ENCODE measurements at places on chromosomes 7 and 10.

DNA sequence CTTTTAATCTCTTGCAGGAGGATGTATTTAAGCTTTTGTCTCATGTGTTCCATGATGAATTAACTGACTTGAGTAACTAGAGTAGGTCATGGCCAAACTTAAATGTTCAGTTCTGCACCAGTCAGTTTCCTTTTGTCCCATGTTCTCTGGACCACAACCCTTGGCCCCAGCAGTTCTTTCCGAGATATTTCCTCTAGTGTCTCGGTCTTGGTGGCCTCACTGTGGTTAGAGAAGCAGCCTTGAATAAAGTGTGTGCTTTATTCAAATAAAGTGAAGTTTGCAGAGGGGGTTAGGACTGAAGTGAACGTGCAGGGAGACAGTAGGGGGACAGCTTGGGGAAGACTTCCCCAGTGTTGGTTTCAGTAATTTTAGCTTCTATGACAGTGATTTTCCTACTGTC lies 9.3 kb downstream of the ZNF212 start:
- DNase-seq = no peak

GRCh38 chr10:125473143-125473793 lies 209.7 kb downstream of the TEX36 start:
- no peak for DNase-seq

- DNase-seq = no peak
Measured at GRCh38 chr10:63071145-63071544, 62.0 kb upstream of the NRBF2 start.

DNA sequence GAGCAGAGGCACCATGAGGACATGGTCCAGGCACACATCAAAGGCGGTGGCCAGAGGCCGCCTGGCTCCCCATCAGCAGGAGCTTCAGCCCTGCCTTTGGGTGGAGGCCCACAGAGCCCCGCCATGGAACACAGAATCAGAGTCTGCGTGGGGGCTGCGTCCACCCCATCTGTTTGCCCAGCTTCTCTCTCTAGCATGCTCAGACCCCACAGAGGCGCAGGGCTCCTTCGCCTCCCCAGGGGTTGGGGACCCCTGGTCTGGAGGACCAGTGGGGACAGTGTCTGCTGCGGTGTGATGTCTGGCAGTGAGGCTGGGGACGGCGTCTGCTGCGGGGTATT lies 321.9 kb downstream of the PTPRN2 start:
- DNase-seq = no peak

DNA sequence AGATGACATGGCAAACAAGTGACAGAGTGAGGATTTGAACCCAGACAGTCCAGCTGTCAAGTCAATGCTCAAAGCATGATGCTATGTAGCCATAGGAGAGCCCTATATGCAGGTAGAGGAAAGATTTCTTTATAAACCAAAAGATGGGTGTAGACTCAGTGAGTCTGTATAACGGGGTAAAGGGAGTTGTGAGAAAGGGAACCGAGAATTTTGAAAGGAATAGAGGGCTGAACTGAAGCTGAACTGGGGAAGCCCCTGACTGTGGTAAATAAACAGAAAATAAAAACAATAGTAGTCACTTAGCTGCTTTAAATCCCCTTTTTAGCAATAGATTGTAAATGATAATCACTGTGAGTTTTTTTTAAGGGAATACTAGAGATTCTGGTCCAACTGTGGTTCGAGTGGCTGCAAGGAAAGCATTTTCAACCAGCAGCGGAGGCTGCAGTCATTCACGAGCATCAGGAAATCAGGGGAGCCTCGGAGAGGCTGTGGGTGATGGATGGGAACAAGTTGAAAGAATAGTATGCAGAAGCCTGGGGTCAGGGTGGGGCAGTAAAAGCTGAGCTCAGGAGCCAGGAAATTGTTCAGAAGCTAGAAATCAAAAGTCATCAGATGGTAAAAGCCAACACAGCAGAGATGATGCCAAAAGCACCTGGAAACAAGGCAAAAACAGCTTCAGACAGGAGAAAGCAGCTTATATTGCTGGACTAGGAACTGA lies 393.5 kb downstream of the GFRA1 start:
- DNase-seq = no peak

DNA sequence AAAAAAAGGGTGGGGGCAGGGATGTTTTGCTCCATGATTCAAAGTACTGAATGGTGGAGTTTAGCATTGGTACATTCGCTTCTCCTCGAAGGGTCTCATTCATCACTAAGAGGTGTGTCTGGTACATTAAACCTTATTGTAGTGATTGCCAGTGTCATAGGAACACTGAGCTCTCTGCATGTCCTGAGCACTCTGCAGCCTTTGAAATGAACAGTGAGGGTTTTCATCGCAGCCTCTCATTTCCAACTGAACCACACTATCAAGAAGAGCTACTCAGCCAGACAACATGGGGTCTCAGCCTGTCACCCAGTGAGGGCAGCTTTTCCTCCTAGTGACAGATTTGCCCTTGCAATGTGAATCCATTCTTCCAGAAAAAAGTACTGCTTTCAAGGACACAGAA lies 7.6 kb upstream of the DEPP1 start:
- no peak for DNase-seq

DNA sequence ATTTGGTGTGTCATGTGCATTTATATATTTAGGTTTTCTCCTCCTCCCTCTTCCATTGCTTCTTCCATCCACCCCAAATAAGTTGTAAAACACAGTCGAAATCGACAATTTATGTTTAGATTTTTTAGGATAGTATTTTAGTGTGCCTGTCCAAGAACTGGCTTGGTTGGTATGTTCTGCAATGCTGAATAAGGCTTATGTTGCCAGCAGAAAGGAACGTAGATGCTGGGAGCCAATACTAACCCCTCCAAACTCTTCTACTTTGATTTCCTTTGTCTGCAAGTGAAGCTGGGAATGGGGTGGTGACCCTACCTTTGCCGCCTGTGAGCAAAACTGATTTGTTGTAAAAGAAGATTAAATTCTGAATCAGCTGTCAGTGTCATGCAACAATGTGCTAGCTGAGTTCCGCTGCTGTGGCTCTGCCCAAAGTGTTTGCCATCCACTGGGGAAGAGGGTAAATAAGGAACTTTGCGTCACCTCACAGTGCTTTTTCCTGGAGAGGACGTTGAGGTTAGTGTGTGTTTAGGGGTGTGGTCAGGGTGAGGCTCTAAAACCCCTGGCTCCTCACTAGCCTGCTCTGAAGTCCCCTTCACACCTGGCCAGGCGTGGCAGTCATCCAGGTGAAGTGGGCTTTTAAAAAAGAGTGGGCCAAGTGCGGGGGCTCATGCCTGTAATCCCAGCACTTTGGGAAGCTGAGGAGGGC lies 44.4 kb downstream of the TACC2 start:
- DNase-seq = no peak
